Stimulated activated CD4-positive, alpha-beta T cell treated with anti-CD3 and anti-CD28 coated beads, TNF-alpha, amount 100 ng/mL, for 1 hour (primary cell): ENCODE measurements at places on chromosomes 12 and 14.
A peak's percentile ranks its signal among the peaks of the same experiment; 100 is the strongest.

- DNase-seq: no peak
Measured at GRCh38 chr12:107568718-107569117, 116.9 kb upstream of the PWP1 start.

- DNase-seq: peak; percentile 5
Measured at GRCh38 chr14:33839193-33840076, 111.4 kb downstream of the EGLN3 start.

DNA sequence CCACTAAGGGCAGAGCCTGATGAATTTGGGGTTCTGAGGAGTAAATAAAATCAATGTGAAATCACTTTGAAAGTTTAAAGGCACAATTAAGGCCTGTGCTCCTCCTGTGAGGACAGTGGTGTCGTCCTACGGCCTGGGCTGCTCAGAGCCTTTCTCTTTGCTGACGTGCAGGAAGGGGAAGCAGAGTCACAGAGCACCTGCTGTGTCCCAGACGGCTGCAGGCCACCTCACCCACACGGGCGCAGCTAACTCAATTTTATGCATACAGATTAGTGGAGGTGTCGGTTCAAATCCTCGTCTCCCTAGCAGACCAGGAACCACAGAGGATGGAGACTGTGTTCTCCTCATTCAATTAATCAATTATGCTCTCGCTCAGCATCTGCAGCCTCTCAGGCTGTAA, 11.4 kb upstream of the DLK1 start:
- no peak for DNase-seq

GRCh38 chr12:100823963-100824362, 29.4 kb downstream of the ANO4 start:
- DNase-seq: no peak

DNA sequence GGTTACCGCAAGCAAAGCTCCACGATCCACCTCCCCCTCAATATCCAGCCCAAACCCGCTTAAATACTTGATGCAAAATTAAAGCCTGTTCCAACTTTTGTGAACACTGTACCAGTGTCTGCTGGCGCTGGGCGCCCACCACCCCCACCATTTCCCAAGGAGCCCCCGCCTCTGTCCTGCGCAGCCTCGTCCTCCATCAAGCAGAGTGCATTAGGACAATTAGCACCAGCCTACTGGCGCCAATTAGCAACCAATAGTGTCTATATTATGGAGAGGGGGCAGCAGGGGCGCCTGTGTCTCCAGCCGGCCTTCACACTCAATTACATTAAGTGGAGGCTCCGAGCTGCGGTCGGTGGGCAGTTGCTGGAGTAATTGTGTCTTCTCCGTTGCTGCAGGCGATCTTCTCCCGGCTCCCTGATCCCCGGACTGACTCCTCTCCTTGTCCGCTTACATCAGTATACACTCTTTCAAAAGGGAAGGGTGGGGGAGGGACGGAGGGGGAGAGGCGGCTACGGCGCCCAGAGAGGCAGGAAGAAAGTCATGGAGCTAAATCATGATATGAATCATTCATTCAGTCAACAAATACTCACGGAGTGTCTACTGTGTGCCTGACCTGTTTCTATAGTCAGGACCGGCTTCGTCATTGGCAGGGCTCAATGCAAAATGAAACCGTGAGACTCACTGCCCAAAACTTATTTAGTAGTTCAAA, 707.3 kb downstream of the MED13L start:
- no peak for DNase-seq

DNA sequence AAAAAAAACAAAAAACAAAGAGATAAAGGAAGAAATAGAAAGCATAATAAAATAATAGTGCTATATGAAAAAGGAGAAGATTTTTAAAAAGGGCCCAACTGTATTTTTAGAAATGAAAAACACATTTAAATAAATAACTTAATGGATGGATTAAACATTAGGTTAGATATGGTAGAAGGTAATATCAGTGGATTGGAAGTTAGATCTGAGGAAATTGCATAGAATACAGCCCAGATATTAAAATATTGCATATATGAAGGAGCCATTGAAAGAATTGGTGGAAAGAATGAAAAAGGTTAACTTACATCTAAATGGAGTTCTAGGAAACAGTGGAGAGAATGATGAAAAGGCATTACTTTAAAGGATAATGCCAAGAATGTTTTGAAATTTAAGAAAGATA, 27.8 kb downstream of the CACNA1C start:
- DNase-seq: no peak

DNA sequence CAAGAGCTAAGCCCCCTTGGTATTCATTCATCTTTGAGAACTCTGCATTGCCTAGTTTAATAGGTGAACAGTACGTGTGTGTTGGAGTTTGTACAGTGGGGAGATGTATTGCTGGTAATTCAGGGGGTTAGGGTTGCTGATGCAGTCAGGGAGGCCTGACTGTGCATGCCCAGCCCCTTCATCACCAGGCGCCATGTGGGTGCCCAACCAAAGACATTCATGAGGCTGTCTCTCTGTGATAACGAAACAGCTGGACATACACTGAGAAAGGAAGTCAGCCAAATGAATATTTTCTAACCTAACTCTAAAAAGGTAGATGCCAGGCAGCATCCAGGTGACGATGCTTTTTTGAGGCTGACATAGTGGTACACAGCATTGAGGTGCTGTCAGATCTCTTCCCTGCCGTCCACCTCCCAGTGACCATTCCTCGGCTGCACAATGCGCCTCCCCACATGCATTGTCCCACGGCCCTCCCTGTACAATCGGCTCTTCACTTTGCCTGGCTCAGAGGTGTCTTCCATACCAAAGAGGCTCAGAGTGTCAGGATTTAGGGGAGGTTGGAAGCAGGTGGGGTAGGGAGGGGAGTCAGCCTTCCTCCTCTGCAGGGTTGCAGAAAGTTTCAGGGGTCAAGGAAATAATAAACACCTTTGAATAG, 19.0 kb downstream of the EML1 start:
- no peak for DNase-seq

DNA sequence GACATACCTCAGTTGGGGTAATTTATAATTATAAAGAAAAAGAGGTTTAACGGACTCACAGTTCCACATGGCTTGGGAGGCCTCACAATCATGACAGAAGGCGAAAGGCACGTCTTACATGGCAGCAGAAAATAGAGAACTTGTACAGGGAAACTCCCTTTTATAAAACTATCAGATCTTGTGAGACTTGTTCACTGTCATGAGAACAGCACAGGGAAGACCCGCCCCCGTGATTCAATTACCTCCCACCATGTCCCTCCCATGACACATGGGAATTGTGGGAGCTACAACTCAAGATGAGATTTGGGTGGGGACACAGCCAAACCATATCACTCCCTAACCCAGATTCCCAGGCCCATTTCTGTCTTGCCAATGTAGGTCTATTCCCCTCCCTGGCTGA, 22.1 kb downstream of the MYO1H start:
- no peak for DNase-seq

GRCh38 chr12:18492372-18493025, 231.2 kb downstream of the PIK3C2G start:
- DNase-seq: no peak

DNA sequence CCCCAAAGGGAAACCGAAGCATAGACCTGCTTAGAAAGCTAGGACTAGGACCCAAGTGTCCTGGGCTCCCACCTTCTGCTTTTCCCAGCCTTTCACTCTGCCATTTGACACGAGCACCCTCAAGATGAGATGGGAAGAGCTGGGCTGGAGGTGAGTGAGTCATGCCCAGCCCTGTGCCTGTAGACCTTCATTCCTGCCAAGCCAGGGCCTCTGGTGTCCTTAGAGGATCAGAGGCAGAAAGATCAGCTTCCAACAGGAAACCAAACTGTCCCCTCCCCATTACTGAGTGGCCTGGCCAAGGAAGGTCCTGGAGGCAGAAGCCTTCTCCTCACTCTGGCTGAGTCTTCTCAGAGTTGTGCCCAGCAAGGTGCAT, 3.5 kb downstream of the TMEM63C start:
- DNase-seq: no peak

GRCh38 chr14:100224229-100224866, 14.6 kb upstream of the YY1 start:
- DNase-seq: no peak

DNA sequence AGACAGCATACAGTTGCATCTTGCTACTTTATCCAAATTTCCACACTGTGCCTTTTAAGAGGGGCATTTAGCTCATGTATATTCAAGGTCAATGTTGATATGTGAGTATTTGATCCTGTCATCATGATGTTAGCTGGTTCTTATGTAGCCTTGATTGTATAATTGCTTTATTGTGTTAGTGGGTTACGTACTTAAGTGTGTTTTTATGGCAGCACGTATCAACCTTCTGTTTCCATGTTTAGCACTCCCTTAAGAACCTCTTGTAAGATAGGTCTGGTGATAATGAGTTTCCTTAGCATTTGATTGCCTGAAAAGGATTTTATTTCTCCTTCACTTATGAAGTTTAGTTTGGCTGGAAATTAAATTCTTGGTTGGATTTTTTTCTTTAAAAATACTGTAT, 445.2 kb downstream of the NAV3 start:
- DNase-seq: no peak

- no peak for DNase-seq
Measured at GRCh38 chr14:37436519-37436918, 158.5 kb downstream of the FOXA1 start.

DNA sequence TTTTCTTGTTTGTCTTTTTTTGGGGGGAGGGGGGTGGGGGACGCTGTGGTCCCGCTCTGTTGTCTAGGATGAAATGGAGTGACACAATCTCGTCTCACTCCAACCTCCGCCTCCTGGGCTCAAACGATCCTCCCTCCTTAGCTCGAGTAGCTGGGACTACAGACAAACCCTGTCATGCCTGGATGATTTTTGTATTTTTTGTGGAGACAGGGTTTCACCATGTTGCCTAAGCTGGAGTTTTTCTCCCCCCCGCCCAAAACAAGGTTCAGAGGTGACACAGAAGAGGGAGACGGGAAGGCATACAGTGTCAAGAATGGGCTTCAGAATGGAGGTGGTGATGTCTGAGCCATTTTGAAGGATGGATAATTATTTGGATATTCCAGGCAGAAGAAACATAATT, 116.9 kb upstream of the ATF1 start:
- DNase-seq: no peak

DNA sequence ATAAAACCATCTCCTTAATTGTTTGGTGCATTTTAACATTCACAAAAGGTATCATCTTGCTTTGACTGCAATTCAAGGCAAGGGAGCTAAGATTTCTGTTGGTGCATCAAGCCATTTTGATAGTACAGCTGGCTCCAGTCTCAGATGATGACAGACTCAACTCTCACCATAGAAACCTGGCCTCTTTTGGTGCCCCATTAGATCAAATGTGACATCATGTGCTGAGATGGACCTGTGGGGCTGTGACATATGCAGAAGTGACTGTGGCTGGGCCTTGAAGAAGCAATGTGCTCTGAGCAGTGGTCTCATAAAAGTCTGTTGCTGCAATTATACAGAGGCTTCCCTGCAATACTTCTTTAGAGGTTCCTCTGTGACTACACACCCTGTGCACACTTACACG, 88.4 kb downstream of the SLC2A13 start:
- DNase-seq: no peak

GRCh38 chr14:76261371-76261811, 109.7 kb downstream of the GPATCH2L start:
- no peak for DNase-seq

DNA sequence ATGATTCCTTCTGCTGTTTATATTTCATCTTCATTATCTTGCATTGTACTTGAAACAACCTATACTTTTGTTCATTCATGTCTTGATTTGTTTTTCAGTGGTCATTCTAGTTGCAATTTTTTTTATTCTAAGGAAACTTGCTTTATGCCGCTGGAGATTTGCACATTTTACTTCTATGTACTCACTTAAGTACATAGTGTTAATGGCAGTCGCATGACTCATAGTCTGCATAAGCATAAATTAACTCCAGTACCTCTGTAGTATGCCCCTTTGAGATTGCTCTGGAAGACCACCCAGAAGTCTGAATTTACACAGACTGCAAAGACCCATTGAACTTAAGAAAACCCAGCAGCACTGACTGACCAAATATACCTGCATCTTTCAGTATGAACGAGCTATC, 77.0 kb downstream of the MSRB3 start:
- DNase-seq: no peak

DNA sequence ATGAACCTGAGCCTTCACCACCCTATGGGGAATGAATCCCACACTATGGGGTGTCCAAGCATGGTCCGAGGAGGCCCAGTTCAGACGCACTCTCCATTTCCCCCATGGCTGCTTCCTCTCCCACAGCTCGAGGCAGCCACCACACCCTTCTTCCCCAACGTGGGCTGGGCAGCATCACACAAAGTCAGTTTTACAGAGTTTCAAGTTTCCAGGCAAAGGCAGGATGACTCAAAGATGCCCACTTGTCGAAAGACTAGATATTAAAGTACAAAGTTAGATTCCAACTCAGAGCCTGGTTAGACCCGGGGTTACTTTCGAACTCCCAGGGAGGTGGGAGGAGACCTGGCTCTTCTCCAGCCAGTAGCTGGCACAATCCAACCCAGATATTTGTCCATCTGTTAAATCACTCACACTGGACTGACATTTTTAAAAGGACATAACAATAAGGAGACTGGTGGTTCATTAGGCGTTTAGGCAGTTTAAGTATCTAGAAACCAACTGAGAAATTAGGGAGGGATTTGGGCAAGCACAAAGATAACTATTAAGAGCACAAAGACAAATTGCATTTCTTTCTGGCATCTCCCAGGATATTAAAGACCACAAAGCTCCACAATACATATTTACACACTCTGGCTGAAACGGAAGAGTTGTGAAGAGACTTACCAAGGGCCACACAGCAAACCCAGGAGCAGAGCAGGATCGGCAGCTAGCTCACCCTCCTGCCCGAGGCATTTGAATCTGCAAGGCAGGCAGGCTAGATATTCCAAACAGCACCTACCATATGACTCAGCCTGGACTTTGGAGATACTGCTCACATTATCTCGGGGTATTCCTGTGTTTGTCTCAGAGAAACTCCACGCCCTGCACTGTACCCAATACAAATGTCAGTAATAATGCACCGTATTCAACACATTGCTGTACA, 34.8 kb downstream of the TMCC3 start:
- DNase-seq: no peak

DNA sequence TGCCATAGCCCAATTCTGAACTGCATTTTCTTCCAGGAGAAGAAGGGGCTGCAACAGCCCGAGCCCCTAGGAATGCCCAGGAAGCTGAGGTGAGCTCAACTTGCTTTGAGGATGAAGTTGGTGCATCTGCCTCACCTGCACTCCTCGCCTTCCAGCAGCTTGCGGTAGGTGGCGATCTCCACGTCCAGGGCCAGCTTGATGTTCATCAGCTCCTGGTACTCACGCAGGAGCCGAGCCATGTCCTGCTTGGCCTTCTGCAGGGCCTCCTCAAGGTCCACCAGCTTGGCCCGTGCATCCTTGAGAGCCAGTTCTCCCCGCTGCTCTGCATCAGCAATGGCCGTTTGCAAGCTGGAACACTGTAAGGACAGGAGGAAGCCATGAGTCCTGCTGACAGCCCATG, 6.0 kb downstream of the KRT75 start:
- DNase-seq: no peak

DNA sequence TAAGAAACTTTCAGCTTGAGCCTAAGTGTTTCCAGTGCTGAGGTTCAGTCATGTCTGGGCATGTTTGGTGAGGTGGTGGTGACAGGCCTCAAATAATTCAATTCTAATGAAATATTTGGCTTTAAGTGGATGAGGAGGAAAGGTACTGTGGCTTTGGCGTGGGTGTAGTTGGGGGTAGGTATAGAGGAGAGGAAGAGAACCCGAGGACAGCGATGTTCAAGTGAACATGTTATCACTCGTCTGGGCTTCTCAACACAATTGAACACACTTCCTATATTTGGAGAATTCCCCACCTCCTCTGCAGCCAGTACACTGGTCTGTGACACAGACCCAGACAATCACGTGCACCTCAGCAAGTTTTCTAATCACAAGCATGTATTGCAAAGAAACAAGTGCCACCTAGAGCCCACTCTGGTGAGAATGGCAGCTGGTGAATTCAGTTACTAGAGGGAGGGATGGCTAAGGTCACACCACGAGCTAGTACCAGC, 53.0 kb downstream of the IFNG-AS1 start:
- no peak for DNase-seq
